Dermis blood vessel endothelial cell (primary cell): ENCODE measurements at places on chromosomes 7 and 10. TPM values are rescaled to one million over a fixed set of nuclear protein-coding genes. Genes with fewer than 3 reads are reported as not detected.

SPOCK2 gene
- 3.5 and 6.6 TPM in 2 replicates for total RNA-seq

GIMAP8 gene
- total RNA-seq = 157 and 178 TPM in 2 replicates

ICA1 gene
- 41.1 and 55.8 TPM in 2 replicates for total RNA-seq

SGPL1 gene
- total RNA-seq = 15.0 and 15.8 TPM in 2 replicates

IDI2 gene
- not detected in 2 replicates for total RNA-seq

DNA sequence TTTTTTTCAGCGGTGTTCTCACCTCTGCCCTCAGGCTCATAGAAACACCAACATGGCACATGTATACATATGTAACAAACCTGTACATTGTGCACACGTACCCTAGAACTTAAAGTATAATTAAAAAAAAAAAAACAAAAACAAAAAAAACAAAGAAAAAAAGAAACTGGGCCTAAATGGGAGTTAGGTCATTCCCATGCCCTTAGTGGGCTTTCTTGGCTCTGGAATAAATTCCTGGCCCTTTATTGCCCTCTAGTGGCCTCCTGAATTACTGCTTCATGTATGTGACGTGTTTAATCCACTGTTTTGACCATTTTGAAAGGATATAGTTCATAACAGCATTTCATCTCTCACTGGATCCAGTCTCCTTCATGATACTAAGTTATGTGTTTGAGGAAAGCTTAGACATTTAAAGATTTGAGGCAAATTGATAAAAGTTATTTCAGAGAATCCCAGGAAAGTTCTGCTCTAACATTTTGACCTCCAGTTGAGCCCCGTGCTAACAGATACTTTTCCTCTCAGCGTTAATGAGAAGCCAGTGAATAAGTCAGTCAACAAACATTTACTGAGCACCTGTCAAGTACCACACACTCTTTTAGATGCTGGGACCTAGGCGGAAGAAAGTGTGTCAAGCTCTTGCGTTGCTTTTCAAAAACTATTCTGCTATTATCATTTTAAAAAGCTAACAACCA lies 54.7 kb upstream of the SYPL1 start:
- DNase-seq = peak; percentile 90

GRCh38 chr10:13684252-13684791 lies 97.6 kb downstream of the PRPF18 start:
- DNase-seq = peak; percentile 96

GRCh38 chr10:127948791-127949190 lies 41.9 kb downstream of the PTPRE start:
- peak; percentile 67 for DNase-seq

DNA sequence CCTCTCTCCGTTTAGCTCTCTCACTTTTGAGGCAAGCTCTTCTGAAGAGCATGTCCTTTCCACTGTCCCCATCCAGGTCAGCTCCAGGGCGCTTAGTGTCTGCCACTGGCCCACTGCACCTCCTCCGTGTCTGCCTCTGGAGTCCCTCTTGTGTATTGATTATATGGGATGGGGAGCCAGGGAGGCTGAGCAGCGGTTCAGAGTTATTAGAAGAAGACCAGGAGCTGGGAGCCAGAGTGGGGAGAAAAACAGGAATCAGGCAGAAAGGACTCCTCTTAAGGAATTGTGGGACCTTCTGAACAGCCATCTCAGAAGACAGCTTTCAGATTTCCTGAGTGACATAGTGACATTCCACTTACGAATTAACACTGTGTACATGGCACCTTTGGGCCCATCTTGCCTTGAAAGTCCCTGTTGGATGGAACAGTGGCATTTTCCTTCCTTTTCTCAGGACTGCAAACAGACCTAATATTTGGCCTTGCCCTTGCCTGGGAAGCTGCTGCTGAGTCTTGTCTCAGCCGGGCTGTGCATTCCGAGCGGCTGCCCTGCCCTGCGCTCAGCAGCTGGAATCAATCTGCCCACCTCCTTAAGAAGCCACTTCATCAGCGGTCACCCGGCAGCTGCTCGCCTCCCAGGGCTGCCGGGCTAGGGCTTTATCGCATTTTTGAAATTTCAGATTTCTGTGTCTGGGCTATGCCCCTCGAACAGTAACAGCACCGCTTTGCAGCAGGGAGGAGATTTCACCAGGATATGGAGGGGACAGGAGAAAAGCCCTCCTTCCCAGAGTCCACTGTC lies 81.1 kb upstream of the PRKG1 start:
- DNase-seq = no peak

DNA sequence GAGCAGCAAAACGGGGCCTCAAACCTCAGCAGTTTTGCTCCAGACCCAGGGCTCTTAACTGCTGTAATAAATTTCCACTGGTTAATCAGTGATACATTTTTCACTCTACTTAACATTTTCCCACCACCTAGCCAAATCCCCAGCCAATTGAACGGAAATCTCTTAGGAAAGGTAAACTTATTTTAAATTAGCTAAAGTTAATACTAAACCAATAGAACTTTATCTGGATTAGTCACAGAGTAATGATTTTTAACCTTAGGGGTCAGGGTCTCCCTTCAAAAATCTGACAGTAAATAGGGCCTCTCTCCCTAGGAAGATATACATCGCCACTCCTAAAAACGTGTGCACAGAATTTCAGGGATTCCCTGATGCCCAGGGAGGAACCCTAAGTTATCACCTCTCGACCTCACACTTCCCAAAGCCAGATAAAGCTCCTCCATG lies 87.4 kb upstream of the KMT2E start:
- no peak for DNase-seq

- no peak for DNase-seq
Measured at GRCh38 chr7:40058636-40059035, 75.8 kb downstream of the MPLKIP start.

DNA sequence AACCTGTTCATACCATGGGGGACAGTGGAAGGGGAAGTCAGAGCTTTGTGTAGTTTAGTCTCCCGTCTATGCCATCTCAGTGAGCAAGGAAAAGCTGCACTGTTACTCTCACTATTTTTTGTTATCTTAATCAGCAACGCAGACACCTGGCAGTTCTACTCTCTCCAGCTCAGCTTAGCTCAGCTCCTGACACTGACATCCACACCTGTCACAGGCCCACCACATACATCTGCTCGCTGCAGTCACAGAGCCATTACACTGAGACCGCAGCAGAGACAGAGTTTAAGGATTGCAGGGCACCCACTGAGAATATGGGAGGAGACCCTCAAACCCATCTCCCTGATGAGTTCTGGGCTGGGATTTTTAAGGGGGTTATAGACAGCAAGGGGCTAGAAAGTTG lies 257.3 kb upstream of the AKR1E2 start:
- no peak for DNase-seq

DNA sequence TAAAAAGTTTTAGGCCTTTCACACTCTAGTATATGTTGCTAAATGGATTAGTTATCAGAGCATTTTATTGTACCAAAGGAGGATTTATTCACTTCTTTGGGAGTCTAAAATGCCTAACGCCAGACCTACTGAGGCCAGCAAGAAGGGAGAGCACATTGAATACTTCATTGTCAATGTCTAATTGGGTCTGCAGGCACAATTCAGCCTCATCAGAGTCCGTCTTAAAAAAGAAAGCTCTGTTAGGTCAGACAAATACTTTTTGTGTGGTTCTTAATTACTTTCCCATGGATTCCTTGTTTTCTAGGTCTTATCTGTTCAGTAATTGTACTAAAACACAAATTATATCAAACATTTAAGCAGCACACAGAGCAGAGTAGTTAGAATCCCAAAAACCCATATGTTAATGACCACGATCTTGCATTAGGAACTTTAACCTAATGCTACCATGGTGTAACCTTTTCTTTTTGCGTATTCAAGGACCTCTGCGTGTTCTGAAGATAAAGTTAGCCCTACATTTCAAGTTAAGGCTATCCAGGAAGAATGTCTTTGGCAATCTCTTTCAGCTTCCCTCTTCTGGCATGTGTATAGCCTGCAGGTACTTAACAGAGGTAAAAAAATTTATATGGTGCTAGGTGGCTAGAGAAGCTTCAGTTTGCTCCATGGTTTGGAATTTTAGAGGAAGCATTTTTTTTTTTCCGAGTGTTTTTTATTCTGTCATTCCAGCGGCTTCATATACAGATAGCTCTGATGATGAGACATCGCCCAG lies 45.7 kb upstream of the STRIP2 start:
- no peak for DNase-seq
